ENCODE measurements at places on chromosomes 7 and 10. TPM values are rescaled to one million over a fixed set of nuclear protein-coding genes. Genes with fewer than 3 reads are reported as not detected.

- H3K4me1 ChIP-seq = no peaks in the 10 kb centered on the region
- no peaks in the 10 kb centered on the region for H3K36me3 ChIP-seq
- H3K27me3 ChIP-seq = no peaks in the 10 kb centered on the region
- DNase-seq = no peak
- H3K4me3 ChIP-seq = no peak overlapping the region
Measured at GRCh38 chr7:40566879-40567278, 432.1 kb downstream of the SUGCT start.

The MYO1G gene
- 107 TPM for total RNA-seq

The SPDYE2 gene
- total RNA-seq = 0.47 TPM

The PRR15 gene
- not detected for total RNA-seq
